ENCODE measurements at places on chromosomes 11 and 22.

DNA sequence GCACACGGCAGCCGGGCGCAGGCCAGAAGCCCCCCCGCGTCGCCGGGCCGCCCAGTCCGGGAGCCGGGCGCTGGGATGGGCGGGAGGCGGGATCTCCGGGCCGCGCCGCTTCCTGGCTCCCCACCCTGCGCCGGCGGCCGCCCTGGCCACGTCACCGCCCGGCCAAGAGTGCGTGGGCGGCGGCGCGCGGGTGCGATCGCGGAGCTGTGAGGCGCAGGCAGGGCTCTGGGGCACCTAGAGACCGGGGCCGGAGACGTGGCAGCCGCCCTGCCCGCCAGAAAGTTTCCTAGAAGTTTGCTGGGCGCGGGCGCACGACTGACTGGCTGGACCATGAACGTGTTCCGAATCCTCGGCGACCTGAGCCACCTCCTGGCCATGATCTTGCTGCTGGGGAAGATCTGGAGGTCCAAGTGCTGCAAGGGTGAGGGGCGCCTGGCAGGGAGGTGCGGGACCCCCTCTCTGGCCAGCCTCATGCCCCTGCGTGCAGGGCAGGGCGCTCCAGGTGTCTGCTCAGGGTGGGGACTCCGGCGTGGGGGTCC is at the start of gene KDELR3:
Gene KDELR3 (plus strand): TSS at position 193 of the 539 bp plus-strand sequence. CDS start 138 bp downstream, at position 331.
- no peak for DNase-seq

GRCh38 chr11:69962152-69962551 is 116.0 kb upstream of the ANO1 start:
- no peak for DNase-seq

DNA sequence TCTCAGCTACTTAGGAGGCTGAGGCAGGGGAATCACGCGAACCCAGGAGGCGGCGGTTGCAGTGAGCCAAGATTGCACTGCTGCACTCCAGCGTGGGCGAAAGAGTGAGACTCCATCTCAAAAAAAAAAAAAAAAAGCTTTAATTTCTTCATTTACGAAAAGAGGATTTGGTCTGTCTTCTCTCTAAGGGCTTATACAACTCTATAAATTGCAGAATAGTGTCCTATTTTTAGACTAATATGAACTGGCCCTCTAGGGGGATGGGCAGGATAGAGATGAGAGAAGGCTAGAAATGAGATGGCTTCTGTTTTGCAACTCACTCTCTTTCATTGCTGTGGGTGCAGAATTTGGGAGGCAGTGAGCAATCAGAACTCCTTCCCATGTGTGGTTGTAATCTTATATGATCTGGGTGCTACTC is 11.3 kb downstream of the MAML2 start:
- no peak for DNase-seq

DNA sequence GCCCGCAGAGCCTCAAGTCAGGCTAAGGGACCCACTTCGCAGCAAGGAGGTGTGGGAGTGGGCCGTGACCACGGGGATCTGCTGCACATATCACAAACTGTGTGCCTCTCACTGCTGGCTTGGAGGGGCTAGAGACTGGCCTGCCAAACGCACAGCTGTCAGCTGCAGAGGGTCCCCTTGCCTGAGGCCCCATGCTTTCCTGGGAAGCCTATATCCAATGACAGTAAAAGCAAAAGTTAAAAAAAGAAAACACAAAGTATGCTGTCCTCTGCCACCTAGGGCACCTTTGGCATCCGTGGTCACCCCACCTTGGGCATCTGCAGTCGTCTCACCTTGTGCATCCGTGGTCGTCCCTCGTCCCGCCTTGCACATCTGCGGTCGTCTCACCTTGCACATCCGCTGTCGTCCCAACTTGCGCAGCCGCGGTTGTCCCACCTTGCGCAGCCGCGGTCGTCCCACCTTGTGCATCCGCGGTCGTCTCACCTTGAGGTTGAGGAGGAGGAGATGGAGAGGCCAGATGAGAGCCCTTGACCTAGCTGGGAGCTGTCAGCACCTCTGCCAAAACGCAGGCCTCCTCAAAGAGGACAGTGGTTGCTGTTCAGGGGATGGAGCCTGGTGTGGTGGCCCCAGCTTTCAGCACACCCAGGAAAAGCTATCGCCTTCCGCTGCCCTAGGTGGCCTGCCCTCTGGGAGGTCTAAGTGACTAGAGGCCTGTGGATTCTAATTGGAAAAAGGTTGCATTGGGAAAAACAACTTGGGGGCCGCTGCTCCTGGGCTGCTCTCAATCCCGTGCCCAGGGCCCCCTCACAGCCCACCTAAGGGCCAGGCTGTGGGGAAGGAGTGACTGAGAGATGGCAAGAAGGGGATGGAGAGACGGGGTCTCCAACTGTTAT is 90.5 kb downstream of the MYEOV start:
- no peak for DNase-seq

GRCh38 chr11:32310214-32310601 is 125.1 kb downstream of the WT1 start:
- no peak for DNase-seq

DNA sequence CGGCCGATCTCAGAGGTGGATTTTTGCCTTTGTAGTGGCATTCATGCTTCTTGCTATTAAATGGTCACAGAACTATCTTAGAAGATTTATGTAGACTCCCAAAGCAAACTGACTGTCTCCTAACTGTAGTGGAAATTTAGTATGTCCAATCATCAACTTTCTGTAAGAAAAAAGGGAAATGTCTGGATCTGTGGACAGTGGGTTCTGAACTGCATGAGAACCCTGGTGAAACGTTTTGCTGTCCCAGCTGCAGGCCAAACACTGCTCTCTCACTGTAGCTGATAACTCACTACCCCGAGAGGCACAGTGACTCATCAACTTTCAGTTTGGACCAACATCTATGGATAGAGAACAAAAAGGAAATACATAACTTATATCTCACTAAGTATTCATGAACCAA is 387.1 kb downstream of the SOX6 start:
- DNase-seq, result no peak

DNA sequence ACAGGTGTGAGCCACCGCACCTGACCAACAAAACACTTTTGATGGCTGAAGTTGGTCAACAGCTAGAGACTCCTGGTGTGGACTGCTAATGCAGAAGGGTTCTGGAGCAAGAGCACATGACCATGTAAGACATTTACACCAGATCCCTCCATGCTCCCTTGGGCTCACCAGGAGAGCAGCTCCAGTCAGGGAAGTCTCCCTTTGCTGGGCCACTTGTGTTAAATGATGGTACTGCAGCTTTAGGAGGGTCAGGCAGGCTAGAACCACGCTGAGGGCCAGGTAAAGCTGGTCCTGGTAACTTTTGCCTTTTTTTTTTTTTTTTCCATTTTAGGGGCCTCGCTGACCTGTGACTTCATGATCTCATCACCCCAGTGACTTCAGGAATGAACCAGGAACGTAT is 146.4 kb downstream of the FBXO7 start:
- no peak for DNase-seq

- no peak for DNase-seq
Observed at GRCh38 chr11:134020598-134020997, 48.3 kb upstream of the JAM3 start.

DNA sequence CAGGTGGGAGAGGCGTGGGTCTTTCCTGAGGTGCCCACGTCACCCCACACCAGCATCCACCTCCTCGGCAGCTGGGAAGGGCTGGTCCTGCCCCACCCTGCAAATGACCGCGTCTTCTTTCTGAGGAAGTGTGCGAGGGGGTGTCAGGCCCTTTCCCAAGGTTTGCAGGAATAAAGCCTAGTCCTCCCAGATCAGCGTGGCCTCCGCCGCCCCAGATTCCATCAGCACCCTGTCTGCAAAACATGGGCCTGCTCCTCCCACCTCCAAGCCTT is 14.4 kb upstream of the SLC39A13 start:
- no peak for DNase-seq

DNA sequence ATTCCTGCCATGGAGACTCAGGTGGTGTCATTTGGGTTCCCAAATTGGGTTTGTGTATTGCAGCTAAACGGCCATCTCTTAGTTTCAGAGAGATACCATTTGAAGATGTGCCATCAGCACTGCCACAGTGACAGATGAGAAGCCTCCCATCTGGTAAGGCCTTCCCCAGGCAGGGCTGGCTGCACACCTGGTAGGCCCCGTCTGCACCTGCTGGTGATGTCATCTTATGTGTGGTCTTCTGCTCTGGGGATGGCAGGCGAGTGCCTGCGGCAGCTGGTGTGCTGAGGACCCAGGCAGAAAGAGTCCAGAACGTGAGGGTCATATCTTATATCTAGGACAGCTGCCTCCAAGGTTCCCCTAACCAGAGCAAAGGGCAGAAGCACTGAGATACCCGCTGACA is 100.6 kb downstream of the CSNK2A3 start:
- DNase-seq, result no peak

GRCh38 chr11:44943118-44943517 is 7.6 kb downstream of the TP53I11 start:
- no peak for DNase-seq

GRCh38 chr11:18791969-18792628 is 501 bp upstream of the PTPN5 start:
- no peak for DNase-seq

DNA sequence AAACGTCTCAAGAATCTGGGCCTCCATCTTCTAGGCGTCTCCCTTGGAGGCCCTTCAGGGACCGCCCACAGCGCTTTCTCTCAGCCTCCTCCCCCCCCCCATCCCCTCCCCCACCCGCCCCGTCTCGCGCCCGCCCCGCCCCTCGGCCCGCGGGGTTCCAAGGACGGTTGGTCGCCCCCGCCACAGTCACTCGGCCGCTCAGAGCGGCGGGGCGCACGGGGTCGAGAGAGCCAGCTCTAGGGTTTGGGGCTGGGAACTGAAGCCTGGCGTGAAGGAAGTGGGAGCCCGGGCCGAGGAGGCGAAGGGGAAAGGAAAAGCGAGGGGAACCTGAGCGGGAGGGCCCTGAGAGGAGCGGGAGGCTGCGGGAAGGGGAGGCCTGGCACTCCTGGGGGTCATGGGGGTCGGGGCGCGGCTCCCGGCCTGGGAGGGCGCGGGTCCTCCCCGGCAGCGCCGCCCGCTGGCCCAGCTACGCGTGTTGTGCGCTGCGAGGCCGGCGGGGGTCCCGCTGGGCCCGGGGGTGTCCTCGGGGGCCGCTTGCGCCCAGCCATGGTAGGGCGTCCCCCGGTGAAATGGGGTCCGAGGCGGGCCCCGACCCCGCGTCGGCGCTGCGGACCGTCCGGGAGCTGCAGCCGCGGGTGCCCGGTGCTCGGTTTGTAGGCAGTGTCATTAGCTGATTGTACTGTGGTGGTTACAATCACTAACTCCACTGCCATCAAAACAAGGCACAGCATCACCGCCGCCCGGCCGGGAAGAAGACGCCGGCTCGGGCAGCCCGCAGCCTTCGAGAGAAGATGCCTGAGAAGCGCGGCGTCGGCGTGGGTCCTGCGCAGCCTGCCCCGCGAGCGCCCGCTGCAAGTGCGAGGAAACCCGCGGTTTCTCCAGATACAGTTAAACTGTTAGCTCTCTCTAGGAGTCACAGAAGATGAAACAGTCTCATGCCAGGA is at the start of gene BTG4:
Gene BTG4 (minus strand): TSS at position 91 of the 944 bp plus-strand sequence. CDS start 13,610 bp downstream, outside the sequence.
- DNase-seq, result no peak

GRCh38 chr22:39666926-39667325 is 96.4 kb downstream of the CACNA1I start:
- DNase-seq, result no peak

- DNase-seq, result no peak
Observed at GRCh38 chr22:46595545-46595944, 24.6 kb upstream of the GRAMD4 start.

DNA sequence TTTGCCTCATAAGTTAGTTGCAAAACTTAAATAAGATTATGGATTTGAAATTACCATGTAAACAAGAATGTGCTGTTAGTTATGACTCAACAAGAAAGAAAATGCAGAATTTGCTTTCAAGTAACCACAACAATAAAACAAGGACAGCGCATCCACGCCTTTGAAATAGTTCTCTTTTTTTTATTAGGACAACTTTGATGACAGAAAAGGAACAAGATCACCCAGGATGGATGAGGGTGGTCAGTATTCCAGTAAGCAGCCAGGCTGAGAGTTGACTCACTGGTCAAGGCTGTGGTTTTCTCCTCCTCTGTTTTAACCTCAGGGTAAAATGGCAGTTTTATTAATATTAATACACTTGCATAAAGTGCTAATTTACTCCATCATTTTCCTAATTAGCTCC is 544.4 kb downstream of the OPCML start:
- DNase-seq, result no peak

DNA sequence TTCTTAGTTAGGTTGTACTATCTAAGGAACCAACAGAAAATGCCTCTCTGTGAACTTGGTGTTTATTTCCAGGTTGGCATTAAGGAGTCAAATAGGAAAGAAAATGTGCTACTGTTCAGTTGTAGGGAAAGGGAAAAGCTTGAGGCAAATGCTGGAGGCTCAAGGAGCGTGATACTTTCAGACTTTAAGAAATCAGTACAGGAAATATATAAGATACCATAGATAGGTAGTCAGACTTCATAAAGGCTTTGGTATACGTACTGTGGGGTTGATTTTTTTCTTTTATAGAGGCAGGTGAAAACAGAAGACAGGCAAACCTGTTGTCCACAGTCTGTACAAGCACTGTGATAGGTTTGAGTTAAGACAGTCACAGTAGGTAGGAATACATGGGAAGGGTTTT is 30.8 kb downstream of the EP300 start:
- DNase-seq, result no peak

DNA sequence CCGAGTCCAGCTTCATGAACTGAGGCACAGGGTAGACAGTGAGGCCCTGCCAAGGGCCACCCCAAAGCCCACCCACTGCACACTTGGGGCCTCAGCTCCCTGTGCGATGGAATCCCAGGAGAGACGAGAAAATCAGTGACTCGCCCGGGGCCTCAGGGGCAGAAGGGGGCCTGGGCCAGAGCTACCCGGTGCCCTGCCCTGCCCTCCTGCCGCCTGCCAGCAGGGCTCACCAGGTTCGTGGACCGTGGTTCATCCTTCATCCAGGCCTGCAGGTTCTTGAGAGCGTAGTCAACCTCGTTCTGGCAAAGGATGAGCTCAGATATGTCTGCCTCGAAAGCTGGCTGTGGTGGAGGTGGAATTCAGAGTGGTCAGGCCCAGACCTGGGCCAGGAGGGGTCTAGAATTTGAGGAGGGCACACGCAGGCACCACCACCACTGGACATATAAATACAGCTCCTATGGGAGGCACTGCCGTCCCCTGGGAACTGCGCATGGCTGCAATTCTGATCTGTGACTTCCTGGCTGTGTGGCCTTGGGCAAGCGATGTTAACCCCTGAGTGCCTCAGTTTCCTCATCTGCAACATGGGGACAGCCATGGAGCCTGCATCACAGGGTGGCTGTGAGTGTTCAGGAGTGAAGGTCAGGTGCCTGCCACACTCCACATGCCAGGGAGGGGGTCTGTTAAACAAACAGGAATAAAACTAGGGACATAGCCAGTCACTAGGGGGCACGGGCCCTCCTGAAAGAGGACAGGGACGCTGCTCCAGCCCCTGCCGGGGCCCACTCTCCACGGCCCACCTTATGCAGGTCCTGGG is 7.5 kb downstream of the ALDH3B2 start:
- DNase-seq, result no peak

- no peak for DNase-seq
Observed at GRCh38 chr22:30783021-30783420, 88.3 kb downstream of the OSBP2 start.

GRCh38 chr11:20321177-20321576 is 42.3 kb upstream of the HTATIP2 start:
- DNase-seq, result no peak

GRCh38 chr11:126434950-126435335 is 79.5 kb downstream of the ST3GAL4 start:
- DNase-seq, result no peak

- no peak for DNase-seq
Observed at GRCh38 chr11:114260077-114260476, 36.1 kb upstream of the NNMT start.

- DNase-seq, result no peak
Observed at GRCh38 chr11:72308226-72309073, 64.5 kb upstream of the PHOX2A start.

- DNase-seq, result no peak
Observed at GRCh38 chr22:26648011-26648497, 9.3 kb upstream of the MIAT start.

Measured in stimulated activated CD4-positive, alpha-beta T cell treated with anti-CD3 and anti-CD28 coated beads, TNF-alpha, amount 100 ng/mL, for 4 hours (primary cell).